ENCODE measurements at places on chromosomes 5 and 9. TPM values are rescaled to one million over a fixed set of nuclear protein-coding genes. Genes with fewer than 3 reads are reported as not detected.

DNA sequence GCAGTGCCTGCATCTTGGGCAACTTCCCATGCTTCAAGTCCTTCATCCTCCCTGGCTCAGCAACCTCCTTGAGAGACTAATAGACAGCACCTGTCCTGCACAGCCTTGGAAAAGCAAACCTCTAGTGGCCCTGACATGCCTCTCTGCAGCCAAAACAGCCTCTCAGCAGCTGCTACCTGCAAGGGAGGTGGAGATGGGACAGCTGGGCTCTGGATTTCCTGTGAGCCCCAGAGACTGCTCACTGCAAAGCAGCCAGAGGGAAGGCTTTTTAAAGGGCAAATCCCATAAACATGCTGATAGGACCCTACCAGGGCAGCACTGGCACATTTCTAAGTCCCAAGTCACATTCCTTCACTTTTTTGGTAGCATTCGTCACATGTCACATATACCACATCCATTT, 31.5 kb upstream of the MYORG start:
- H3K4me3 ChIP-seq, result no peak overlapping the region
- H3K36me3 ChIP-seq, result no peaks in the 10 kb centered on the region
- H3K27ac ChIP-seq, result no peak overlapping the region
- H3K4me1 ChIP-seq, result no peaks in the 10 kb centered on the region
- no peak for DNase-seq
- no peaks in the 10 kb centered on the region for H3K27me3 ChIP-seq

DNA sequence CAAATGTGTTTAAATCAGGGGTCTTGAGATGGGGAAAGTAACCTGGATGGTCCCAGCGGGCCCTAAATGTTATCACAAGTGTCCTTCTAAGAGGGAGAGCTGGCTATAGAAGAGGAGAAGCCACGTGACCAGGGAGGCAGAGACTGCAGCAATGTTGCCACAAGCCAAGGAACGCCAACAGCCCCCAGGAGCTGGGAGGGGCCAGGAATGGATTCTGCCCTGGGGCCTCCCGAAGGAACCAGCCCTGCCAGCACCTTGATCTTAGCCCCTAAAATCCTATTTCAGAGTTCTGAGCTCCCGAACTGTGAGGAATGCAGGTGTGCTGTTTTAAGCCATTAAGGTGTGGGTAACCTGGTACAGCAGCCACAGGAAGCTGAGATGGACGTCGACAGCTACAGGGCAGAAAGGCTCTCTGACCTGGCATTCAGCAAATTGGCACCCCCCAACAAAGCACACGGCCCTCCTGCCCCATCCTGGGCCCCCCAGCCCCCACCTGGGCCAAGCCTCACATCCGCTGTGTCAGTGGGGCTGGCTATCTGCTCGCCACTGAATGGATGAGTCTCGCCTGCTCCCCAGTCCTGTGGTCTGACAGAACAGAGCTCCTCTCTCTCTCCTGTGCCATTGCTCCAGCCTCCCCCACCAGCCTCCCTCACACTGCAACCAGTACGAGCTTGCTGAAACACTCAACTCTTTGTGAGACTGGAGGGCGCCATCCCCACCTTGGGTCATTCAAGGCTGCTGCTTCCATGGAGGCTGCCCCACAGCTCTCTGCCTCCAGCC, 78.8 kb downstream of the ADAMTS2 start:
- no peak for DNase-seq
- peak overlapping the region; percentile 31 for H3K27ac ChIP-seq
- H3K4me3 ChIP-seq, result no peak overlapping the region
- peaks cover 4% of the 10 kb centered on the region for H3K27me3 ChIP-seq
- no peaks in the 10 kb centered on the region for H3K4me1 ChIP-seq
- H3K36me3 ChIP-seq, result no peaks in the 10 kb centered on the region

The ACTL7A gene
- total RNA-seq, result 10.1 TPM

- DNase-seq, result no peak
- no peaks in the 10 kb centered on the region for H3K27me3 ChIP-seq
- no peaks in the 10 kb centered on the region for H3K4me1 ChIP-seq
- H3K27ac ChIP-seq, result peak overlapping the region; percentile 96
- H3K36me3 ChIP-seq, result no peaks in the 10 kb centered on the region
Measured at GRCh38 chr9:98256756-98257155, 1.3 kb upstream of the TBC1D2 start.

DNA sequence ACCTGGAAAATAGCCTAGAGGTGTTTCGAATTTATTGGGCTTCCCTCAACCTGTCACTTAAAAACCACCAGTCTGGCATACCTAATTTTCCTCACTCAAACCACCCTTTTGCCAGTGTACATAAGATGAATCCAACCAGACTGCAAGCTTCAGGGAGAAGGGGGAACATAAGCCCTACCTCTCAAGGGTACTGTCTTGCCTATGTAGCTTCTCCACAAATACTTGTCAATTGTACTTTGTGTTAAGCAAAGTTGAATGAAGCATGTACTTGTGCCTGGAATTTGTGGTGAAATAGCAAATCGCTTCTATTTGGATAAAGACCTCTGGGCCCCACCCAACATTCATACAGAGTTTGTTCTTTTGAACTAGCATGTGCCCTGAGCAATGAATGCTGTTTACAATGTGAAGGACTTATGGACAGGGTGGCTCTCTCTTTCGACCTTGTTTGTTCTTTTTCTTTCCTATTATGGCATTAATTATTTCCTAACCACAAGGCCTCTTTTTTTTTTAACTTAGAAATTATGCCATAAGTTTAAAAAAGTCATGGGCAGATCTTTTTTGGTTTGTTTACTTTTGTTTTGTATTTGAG, 580.2 kb downstream of the EBF1 start:
- no peaks in the 10 kb centered on the region for H3K36me3 ChIP-seq
- H3K27me3 ChIP-seq, result no peaks in the 10 kb centered on the region
- H3K27ac ChIP-seq, result no peak overlapping the region
- no peak for DNase-seq
- H3K4me1 ChIP-seq, result no peaks in the 10 kb centered on the region
- no peak overlapping the region for H3K4me3 ChIP-seq

GRCh38 chr5:172565455-172565854, 75.6 kb upstream of the NEURL1B start:
- no peak overlapping the region for H3K4me3 ChIP-seq
- DNase-seq, result peak; percentile 53
- H3K27ac ChIP-seq, result peak overlapping the region; percentile 75
- no peaks in the 10 kb centered on the region for H3K27me3 ChIP-seq
- H3K36me3 ChIP-seq, result no peaks in the 10 kb centered on the region

DNA sequence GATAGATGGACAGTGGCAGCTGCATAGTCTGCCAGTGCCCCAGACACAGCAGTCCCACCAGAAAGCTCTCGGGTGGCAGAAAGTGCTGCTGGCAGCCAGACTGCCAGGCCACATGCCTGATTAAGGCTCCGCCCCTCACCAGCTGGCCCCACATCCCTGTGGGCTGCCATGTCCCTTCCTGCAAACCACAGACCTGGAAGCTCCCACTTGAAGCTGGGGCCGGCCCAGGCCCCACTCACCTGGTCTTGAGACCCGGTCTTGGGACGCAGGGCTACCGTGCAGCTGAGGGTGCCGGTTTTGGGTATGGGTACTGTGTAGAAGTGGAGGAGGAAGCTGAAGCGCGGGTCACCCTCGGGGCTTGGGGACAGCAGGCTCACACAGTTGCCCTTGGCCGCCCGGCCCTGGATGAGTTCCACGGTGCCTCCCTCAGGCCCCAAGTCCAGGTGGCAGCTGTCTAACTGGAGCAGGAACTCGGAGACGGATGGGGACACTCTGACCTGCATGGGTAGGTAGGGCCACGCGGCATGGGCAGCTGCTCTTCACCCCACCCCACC, 15.3 kb downstream of the FPGS start:
- H3K4me1 ChIP-seq, result no peaks in the 10 kb centered on the region
- H3K27ac ChIP-seq, result no peak overlapping the region
- no peak for DNase-seq
- H3K4me3 ChIP-seq, result no peak overlapping the region
- H3K36me3 ChIP-seq, result peaks cover 12% of the 10 kb centered on the region

- no peak overlapping the region for H3K27ac ChIP-seq
- no peaks in the 10 kb centered on the region for H3K4me1 ChIP-seq
- no peaks in the 10 kb centered on the region for H3K27me3 ChIP-seq
- no peak for DNase-seq
- H3K4me3 ChIP-seq, result no peak overlapping the region
- no peaks in the 10 kb centered on the region for H3K36me3 ChIP-seq
Measured at GRCh38 chr5:14028938-14029584, 84.6 kb upstream of the DNAH5 start.

The AGXT2 gene
- total RNA-seq, result not detected

The FGF1 gene
- total RNA-seq, result 9.4 TPM

The NR2F1 gene
- 49.3 TPM for total RNA-seq

Measured in prostate gland (tissue), 2 donors.